Activated CD4-positive, alpha-beta T cell treated with anti-CD3 and anti-CD28 coated beads for 24 hours (primary cell): ENCODE measurements at places on chromosomes 11 and 22.

GRCh38 chr22:29254286-29254660 lies 13.5 kb downstream of the RHBDD3 start:
- DNase-seq = no peak

- DNase-seq = no peak
Measured at GRCh38 chr11:71976551-71976950, 22.2 kb upstream of the IL18BP start.

- DNase-seq = peak; percentile 33
Measured at GRCh38 chr11:73218106-73218829, at the start of gene P2RY2. Gene P2RY2 (plus strand): TSS chr11:73218281. CDS start chr11:73234160, 15,879 bp downstream.

DNA sequence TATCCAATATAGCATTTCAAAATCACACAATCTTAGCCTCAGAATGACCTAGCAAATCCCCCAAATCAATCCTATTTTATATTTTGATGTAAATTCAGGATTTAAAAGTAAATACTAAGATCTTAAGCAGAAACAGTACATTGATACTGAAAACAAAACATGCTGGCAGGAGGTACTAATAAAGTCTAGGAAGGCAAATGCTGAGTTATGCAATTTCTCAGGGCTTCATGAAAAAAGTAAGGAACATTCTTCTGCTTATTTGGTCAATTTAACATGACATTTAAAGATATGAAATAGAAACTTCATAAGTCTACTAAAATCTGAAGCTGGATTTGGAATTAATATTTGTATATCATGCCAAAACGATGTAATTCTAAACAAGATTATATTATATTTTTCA lies 153.3 kb downstream of the SWAP70 start:
- no peak for DNase-seq

- no peak for DNase-seq
Measured at GRCh38 chr22:38034278-38034882, 22.8 kb upstream of the PICK1 start.

- no peak for DNase-seq
Measured at GRCh38 chr11:44952082-44952481, 1.4 kb upstream of the TP53I11 start.

- DNase-seq = no peak
Measured at GRCh38 chr11:128956401-128957201, 13.9 kb upstream of the TP53AIP1 start.

DNA sequence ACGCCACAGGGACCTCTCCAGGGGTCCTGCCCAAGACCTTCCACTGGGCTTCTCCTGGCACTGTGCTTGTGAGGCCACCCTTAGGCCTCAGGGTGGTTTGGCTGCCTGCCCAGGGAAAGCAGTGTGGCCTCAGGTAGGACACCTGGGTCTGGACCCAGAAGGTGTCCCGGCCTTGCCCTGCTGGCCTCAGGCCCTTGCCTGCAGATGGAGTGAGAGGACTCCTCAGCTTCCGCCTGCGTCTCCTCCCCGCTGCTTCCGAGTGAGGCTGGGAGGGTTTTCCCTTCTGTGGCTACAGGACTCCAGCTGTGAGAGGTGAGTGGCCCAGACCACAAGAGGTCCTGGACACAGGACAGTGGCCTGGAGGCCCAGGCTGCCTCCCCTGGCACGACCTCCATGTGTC lies 60.4 kb downstream of the WNT7B start:
- no peak for DNase-seq

GRCh38 chr11:81002374-81002773 lies 1561.5 kb upstream of the TENM4 start:
- DNase-seq = no peak

DNA sequence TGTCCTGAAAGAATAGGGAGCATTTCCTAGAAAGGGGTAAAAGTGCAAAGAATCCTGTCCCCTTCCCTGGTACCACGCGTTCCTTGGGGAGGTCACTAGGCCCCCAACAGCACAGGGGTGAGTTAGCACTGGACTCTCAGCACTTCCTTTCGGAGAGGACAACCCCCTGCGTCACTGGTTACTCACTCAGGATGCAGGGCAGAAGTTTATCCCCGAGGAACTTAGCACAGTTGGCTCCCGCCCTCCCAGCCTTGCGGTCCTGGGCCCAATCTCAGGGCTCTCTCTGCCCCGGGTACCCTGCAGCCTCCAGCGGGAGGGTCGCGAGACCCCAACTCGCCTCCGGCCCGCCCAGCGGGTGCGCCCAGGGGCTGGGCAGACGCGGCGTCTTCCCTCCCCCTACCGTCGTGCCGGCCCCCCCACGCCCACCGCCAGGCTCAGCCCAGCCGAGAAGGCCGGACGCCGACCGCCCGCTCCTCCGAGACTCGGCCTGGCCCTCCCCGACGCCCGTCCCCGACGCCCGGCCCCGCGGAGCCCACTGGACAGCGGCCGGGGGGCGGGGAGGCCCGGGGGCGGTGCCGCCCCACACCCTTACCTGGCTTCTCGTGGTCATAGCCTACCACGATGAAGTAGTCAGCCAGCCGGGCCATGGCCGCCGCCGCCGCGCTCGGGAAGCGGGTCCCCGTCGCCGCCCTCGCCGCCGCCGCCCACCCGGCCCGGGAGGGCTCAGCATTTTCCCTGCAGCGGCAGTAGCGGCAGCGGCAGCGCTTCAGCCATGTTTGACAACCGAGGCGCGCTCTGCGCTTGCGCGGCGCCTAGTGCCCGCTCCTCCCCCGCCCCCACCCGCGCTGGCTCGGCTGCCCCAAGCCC lies at the start of gene SBF2:
SBF2 (minus strand) TSS at position 797 of the 867 bp plus-strand sequence; CDS start at position 647, 150 bp downstream.
- DNase-seq = peak; percentile 67

- no peak for DNase-seq
Measured at GRCh38 chr11:84853841-84854497, 773.2 kb downstream of the DLG2 start.
